Effector CD8-positive, alpha-beta T cell (primary cell): ENCODE measurements at places on chromosomes 6 and 20.

DNA sequence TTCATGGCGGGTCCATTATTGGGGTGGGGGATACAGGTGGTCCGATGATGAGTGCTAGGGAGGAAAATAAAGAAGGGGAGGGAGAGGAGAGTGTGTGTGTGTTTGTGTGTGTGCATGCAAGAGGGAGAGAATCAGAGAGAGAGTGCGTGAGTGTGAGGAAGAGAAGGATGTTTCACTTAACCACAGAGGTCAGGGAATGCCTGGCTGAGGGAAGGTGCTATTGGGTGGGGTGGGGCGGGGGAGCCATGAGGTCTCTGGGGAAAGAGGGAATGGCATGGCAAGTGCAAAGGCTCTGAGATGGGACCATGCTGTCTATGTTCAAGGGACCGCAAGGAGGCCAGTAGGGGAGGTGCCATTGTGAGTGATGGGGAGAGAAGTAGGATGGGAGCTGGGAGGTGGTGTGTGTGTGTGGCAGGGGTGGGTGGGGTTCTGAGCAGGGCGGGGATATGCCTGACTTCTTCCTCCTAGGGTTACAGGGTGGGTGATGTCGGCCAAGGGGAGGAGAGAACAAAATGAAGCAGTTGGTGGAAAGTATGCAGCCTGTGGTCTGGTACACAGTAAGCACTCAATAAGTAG is 23.0 kb downstream of the CEBPB start:
- DNase-seq = no peak

DNA sequence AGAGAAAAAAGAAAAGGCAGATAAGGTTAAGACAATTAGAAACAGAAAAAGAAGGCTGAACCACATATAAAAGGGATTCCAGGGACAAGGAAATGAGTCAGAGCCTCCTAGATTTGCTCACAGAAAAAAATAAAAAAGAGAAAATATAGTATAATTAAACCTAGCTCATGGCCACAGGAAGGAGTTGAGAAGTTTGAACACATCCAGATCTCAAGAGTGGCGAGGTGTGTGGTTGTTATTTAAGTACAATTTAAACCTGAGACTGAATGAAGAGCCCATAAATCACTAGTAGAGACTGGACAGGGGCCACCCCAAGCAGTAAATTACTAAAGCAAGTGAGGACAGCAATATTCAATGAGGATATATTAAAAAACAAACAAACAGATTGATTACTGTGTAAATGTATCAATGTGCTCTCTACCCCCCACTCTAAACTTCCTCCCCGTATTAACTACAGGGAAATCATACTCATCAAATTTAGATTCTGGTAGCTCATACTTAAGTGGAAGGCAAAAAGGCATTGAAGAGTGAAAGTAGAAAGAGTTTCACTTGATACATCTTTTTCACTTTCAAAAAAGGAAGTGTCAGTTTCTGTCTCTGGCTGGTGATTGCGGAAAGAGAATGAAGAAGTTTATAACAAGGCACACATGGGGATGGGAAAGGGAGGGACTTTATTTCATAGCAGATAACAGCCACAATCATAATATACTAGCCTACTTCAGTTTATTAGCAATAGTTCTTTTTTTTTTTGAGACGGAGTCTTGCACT is 49.3 kb upstream of the SCAF8 start:
- no peak for DNase-seq

DNA sequence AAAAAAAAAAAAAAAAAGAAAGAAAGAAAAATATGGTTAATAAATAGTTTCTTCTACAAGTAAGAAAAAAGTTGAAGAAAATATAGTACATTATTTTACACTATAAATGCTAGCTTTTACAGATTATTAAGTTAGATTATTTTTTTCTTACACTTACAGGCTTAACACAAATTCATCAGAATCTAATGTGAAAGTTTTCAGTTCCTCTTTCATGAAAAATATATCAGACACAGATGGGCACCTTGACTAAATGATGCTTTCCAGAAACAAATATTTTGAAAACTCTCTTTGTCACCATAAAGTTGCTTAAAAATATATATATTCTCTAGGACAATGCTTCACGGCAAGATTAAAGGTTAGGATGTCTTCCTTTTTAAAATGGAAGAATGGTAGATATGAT is 321.8 kb upstream of the HSF2 start:
- no peak for DNase-seq

- DNase-seq = no peak
These were observed 202.6 kb upstream of the MYLIP start for GRCh38 chr6:15926256-15926655.

GRCh38 chr6:1917626-1918371 is 308.1 kb downstream of the FOXC1 start:
- DNase-seq = no peak

GRCh38 chr20:61839912-61840778 is 225.5 kb downstream of the TAF4 start:
- no peak for DNase-seq

- DNase-seq = peak; percentile 49
These were observed 25.3 kb upstream of the SLCO4A1 start for GRCh38 chr20:62616728-62617621.

DNA sequence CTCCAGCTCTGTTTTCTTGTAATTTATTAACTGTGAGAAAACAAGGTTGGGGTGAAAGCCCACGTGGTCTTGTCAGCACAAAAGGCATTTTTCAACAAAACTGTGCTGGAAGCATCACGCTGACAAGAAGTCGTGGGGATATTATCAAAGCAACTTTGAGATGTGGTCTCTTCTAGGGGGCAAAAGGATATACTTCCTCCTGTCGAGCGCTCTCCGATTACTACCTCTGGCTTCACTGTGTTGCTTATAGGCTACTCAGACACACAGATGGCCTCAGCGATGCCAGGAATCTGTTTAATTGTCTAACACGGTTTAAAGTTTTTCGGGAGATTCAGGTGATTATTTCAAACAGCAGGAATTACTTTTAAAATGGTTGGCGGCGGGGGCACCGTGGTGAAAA is 275.9 kb upstream of the SOX4 start:
- no peak for DNase-seq

DNA sequence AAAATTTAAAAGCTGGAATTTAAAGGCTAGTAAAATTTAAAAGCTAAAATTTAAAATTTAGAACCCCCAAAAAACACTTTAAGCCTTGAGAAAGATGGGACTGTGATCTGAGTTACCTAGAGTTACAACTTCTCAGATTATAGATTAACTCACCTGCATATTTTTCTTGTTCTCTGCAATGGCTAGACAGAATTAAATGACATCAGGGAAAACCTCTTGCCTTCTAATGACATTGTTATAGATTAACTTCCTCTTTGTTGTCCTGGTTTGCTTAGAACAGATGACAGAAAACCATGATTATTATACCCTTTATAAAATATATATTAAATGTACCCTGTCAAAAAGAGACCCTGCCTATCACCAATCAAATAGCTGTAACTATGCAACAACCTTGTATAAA is 56.4 kb downstream of the TRDN start:
- no peak for DNase-seq

DNA sequence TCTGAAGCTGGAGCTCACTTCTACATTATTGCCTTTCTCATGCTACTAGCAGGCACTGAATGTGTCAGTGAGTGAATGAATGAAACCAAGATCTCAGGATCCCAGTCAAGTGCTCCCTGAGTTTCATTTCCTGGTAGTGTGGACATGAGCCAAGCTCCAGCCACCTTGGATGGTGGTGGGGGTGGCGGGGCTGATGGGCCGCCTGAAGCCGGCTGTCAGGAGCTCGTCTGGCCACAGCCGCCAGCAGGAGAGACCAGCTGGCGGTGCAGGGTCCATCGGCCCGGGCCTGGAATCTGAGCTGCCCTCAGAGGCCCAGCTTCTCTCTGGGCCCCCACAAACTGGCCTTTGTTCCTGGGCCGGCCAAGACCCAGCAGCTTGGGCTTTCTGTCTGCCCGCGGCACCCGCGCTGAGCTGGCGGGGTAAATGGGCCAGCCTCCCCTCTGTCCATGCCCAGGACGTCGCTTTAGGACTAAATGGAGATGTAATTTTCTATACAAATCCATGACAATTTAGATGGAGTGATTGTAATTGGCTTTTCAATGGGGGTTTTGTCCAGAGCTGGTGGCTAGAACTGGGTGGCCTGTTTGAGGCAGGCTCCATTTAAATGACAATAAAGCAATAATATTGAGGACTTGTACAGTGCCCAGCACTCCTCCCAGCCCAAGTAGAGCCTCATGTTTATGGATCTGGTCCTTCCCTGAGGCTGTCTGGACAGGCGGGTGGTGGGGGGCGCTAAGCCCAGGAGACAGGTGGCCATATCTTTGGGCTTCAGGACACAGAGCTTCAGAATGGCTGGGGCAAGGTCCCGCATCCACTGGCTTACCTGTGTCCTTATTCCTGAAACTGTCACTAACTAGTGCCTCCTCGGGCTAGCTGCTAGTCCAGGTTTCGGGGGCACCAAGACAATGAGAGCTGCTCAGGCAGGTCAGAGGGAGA is 43.5 kb downstream of the NOL4L start:
- no peak for DNase-seq

- no peak for DNase-seq
These were observed 65.5 kb upstream of the SPACA1 start for GRCh38 chr6:87982134-87982533.

GRCh38 chr6:10084111-10084986 is 330.5 kb downstream of the TFAP2A start:
- DNase-seq = no peak

DNA sequence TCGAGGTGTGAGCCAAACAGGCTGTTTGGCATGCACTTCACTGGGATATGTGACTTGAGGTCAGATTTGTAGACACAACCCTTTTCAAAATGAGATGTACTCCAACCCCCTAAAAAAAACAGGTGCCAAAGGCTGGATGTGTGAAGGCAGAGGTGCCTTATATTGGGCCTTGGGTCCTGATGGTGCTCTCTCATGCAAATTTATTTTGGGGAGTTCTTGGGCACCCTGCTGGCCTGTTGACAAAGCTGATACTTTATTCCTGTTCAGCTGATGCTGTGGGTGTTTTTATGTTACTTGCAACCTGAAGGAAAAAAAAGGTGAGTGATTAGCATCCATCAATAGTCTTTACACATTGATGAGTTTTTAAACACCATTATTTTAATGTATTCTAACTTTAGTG is 121.5 kb downstream of the DNAH8 start:
- no peak for DNase-seq

DNA sequence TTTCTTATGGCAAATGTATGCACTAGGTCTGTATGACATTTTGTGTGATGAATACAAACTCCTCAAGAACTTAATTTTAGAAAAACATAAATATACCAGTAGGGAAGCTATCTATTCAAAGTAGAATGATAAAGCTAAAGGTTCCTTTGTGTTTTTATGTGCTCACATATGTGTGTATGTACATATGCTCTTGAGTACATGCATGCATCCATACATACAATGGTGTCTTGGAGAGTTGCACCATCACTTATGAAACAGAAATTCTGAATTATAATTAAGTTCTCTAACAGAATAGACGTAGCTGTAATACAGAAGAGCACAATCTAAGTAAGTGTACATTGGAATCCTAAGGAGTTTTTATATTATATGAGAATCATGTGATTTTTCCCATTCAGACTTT is 2.3 kb downstream of the NKAIN2 start:
- DNase-seq = no peak

GRCh38 chr6:64170316-64170715 is 534.7 kb downstream of the PHF3 start:
- no peak for DNase-seq

DNA sequence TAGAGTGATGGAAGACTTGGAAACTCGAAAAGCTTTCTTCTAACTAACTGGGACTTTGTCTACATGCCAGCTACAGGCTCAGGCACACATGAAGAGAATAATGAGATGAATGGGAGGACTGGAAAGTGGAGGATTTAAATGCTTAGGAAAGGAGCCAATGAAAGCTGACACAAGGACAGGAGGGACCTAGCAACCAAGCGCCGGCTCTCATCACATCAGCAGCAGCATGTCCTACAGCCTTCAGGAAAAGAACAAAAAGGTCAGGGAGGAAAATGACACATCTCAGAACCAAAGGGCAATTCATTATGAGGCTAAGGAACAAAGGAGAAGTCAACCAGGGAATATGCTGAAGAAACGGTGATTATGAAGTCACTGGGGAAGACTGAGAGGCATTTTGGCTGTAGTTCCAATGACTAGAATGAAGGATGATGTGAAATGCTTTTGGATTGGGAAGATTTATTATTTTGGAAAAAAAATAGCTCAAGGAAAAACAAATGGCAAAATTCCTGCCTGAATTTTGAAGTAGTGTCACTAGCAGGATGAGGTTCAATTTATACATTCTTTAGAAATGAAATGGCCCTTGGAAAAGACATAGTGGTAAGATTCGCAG is 5.7 kb downstream of the BACH2 start:
- no peak for DNase-seq

DNA sequence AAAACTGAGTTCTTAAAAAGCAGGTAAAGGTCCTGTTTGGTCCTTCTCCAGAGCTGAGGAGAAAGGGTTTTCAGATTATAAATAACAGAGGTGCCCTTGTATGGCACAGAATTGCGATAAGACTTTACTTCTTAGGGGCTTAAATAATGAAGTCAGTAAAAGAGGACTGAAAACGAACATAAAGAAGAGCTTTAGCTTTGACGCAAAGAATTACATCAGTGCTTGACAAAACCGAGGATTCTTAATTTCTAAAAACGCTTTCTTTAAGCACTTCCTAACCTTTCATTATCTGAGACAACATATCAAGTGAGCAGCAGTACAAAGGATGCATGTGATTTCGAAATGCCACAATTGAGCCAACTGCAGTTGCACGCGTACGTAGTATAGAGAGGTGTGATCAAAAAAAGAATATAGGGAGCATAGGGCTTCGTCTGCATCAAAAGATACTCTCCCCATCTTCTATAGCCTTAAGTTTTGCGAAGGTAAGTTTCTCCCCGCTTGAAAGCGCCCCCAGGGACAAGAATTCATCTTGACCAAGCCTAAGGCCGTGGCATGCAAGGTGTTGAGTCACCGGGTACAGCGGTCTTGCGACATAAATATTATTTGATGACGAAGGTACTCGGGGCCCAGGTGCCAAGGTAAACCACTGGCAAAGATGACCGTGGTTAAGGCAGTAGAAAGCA is 778 bp upstream of the LOC128125822 start:
- peak; percentile 45 for DNase-seq

DNA sequence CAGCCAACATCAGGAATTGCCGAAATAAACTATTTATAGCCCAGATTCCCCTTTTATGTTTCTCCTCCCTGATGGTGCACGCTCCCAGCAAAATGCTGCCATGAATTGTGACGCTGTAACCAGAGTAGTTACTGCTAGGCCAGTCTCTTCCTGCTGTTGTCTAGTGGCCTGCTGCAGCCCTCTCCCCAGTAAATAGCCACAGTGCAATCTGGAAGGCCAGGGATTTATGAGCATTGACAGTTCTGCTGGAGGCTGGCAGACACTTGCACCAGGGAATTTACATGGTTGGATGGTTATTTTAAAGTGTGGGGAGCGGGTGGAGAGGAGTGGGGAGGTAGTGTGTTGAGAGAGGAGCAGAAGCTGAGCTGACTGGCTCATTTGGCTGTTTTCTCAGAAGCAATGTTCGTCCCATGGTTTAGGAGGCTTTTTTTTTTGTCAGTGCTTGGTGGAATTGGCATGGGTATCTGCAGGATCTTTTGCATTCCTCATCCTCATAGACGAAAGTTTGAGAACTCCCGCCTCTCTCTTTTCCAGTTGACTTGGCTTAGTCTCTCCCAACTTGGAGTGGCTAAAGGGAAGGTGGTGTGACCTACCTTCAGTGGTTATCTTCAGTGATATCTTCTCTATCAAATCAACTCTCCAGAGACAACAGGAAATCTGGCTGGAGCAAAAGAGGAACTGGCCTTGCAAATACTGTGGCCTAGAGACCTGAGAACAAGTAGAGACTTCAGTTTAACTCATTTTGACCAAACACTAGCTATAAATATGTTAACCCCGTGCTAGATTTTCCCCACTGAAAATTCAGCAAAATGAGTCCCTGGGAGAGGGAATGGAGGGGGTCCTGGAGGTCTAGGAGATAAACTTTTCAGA is 99.3 kb upstream of the VSTM2L start:
- no peak for DNase-seq
